ENCODE measurements at places on chromosomes 12 and 14.
A peak's percentile ranks its signal among the peaks of the same experiment; 100 is the strongest.

GRCh38 chr12:10372559-10372958 lies 17.3 kb downstream of the KLRK1 start:
- no peak for DNase-seq

DNA sequence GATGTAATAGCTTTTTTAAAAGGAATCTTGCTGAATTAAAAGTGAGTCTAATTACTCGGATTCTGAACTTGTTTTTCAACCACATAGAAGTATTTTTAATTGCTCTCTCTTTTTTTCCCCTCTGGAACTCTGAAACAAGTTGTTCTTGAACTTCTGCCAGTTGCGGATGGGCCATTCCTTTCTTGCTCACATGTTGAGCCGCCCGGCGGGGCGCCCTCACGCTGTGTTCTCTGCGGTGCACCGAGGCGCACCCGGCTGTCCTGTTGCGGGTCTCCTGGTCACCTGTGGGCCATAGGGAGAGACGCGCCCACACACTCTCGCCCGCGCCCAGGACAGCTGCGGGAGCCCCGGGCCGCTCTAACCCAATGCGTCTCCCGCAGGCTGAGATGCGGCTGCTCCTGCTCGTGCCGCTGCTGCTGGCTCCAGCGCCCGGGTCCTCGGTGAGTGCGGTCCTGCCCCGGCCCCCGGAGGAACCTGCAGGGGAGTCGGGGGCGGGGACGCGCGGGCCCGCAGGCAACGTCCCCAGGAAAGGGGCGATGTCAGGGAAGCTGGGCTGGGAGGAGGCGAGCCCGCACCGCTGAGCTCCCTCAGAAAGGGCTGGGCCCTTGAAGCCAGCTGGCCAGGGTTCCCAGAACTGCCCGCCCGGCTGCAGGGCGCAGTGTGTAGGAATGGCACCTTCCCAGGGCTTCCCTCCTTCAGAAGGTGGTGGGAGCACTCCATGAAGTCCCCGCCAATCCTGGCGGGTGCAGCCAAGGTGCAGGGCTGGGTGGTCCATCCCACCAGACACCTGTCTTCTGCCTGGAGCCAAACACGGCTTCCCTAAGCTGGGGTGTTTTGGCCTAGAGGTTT lies 2.3 kb downstream of the PAPLN start:
- peak; percentile 64 for DNase-seq

DNA sequence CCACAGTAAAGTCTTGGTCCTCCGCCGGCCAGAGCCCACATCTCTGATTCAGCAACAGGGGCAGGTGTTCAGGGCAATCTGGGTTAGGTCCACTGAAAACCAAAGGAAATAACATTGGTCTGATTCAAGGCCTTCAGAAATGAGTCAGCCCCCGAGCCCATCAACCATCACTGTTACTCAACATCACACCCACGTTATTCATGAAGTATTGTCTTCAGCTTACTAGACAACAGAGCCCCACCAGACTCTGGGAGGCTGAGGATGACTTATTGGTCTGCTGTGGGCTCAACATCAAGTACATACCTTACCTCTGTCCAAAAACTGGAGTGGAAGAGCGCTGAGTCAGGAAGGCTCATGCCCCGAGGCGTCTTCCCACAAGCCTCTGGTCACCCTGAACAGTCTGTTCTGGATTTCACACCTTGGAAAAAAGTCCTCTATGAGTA lies 97.5 kb downstream of the ZFP36L1 start:
- DNase-seq: no peak

DNA sequence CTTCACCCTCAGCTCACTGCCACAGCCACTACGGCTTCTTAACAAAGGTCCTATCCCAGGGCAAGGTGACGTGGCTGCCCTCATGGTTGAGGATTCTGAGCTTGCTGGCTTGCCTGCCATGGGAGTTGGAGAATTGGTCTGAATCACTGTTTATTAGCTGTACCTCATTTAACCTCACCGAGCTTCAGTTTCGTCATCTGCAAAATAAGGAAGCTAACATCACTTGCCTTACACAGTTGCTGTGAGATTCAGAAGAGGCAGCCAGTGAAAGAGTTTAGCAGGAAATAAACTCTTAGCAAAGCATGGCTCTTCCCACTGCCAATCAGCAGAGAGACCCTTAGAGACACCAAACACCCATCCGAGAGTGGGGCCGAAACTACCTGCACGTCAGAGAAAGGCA lies 90.1 kb upstream of the KCNA1 start:
- peak; percentile 45 for DNase-seq

DNA sequence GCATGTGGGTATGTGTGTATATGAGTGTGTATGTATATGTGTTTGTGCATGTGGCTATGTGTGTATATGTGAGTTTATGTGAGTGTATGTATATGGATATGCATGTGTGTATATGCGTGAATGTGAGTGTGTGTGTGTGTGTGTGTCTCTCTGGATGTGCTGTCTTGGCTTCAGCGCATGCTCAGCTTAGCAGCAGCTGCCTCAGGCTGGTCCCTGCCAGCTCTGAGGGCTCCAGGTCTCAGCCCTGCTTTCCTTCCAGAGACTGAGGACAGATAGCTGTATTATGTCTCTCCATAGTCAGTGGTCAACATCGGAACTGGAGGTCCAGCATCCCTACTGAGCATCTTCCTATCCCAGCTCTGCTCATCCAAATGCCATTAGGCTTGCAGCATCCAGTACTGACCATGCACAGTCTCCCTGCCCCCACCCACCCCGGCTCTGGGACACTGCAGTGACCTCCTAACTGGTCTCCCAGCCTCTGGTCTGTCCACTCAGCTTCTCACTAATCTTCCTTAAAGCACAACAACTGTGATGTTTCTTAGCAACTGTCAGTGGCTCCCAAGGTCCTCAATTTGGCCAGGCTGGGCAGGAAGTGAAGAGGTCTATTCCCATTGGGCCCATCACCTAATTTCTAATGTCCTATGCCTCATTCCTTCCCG lies 22.8 kb downstream of the FAIM2 start:
- peak; percentile 64 for DNase-seq

DNA sequence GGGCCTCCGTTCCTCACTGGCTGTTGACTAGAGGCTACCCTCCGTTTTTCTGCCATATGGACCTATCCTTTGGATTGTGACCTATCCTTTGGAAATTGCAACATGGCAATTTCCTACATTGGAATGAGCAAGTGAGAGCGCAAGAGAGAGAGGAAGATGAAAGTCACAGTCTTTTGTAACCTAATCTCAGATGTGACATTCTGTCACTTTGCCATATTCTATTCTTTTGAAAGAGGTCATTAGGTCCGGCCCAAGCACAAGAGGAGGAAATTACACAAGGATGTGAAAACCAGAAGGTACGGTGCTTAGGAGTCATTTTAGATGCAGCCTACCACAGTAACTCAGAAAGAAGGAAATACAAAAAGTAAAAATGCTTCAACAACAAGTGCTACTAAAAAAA lies 47.3 kb upstream of the SRP54 start:
- peak; percentile 16 for DNase-seq

GRCh38 chr12:114992443-114992842 lies 308.5 kb upstream of the TBX3 start:
- DNase-seq: no peak

DNA sequence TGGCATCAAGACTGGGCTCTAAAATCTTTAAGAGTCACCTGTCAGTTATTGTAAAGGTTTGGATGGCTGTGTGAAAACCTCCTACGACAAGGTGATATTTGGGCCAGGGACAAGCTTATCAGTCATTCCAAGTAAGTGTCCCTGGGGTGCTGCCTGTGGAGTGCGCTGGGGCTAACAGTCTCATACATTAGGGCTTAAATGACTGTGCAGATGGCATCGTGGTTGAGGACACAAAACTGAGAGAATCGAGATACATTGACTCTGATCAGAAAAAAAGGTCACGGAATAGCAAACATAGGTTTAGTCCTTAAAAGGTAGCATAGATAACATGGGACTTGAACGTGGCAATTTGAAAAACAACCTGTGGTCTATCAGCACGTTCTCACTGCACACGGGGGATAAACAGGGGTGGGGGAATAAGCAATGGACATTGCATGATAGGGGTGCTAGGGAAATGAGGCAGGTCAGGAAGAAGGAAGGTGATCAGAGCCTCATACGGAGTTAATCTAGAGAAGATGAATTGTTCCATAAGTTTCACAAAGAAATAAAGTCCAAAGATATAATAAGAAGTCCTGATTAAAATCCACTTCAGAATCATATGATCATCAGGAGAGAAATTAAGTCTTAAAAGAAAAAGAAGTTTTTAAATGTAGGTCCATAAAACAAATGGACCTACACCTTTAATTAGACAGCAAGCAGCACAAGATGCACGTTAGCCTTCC lies 100.3 kb downstream of the DAD1 start:
- no peak for DNase-seq

- peak; percentile 85 for DNase-seq
These were observed 5.5 kb downstream of the BCL11B start for GRCh38 chr14:99266181-99267178.

DNA sequence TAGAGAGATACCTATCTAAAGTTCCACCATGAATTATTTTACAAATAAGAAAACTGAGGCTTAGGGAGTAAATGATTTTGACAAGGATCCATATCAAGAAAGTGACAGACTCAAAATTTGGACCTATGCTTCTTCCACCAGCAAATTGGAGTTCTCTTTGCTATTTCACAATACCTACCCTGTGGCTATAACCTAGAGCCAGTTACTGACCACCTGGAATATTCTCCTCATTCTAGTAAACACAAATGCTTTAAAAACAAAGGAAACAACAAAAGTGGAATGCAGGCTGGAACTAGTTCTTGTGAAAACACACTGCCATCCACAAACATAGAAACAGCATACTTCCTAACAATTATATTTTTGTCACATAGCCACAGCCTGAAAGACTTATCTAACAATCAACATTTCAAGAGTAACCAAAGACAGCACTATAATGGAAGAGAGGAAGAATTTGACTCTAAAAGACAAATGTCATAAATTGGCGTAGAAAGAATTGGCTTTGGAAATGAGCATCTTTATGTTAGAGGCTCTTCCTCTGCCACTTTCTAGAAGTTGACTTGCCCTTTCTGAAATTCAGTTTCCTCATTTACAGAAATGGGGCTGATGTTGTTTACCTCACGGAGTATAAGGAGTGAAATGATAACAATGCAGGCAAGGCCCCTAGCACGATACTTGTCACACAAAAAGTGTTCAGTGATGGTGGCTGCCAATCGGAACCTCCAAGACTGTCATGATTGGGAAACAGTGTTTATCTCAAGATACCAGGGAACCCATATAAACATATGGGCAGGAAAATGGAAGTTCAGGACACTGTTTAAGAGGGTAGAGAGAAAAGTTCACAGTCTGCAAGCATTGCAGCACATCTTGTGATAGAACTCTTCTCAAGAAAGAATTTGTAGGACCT lies 138.6 kb upstream of the LGR5 start:
- DNase-seq: no peak

- DNase-seq: peak; percentile 13
These were observed 145.8 kb downstream of the MIPOL1 start for GRCh38 chr14:37343307-37344094.

DNA sequence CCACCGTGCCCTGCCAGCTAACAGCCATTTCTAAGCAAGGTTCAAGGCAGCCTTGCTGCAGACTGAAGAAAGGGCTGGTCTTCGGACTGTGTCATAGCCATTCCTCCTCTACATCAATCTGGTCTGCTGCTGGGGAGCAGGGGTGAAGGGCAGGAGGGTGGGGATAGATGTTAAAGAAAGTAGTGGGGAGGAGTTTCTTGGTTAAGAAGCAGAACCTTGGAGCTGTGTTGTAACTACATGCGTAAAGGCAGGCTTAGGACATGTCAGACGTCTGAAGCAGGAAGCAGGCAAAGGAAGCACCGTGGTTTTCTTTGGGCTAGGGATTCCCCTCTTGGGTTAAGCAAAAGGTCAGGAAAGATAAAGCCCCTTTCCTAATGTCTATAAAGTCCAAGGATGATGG lies 18.1 kb upstream of the NEK9 start:
- DNase-seq: peak; percentile 61

GRCh38 chr12:92059960-92060359 lies 85.7 kb downstream of the BTG1 start:
- peak; percentile 47 for DNase-seq

DNA sequence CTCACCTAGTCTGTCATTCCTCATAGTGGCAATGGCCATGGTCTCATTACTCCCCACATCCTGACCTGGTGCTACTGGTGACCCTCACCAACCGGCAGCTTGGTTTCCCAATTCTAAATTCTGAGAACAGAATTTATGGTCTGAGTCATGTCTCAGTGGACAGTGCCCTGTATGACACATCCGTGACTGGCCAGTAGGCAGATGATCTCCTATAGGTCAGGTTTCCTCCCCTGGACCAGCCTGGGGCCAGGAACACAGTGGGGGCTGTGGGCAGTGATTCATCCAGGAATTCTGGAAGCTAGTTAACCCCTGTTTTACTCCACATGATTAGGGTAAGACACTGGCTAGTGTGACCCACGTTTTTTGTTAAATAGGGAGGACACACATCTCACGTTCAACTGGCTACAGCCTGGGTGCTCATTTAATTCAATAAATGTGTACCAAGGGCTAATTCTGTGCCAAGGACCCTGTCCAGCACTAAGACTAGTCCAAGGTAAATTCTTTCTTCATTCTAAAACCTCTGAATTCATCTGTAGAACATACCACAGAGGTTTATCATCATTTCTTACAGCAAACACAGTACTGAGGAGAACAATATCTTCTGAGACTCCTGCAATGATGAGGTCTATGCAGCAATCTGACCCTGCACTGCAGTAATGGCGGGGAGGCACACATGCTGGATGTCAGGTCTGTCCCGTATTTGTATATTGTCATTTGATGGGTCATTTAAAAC lies 249.6 kb upstream of the TBX3 start:
- DNase-seq: no peak

- DNase-seq: peak; percentile 14
These were observed 9.4 kb downstream of the STX2 start for GRCh38 chr12:130829391-130830245.

- no peak for DNase-seq
These were observed 41.6 kb downstream of the NT5DC3 start for GRCh38 chr12:103799504-103799856.

DNA sequence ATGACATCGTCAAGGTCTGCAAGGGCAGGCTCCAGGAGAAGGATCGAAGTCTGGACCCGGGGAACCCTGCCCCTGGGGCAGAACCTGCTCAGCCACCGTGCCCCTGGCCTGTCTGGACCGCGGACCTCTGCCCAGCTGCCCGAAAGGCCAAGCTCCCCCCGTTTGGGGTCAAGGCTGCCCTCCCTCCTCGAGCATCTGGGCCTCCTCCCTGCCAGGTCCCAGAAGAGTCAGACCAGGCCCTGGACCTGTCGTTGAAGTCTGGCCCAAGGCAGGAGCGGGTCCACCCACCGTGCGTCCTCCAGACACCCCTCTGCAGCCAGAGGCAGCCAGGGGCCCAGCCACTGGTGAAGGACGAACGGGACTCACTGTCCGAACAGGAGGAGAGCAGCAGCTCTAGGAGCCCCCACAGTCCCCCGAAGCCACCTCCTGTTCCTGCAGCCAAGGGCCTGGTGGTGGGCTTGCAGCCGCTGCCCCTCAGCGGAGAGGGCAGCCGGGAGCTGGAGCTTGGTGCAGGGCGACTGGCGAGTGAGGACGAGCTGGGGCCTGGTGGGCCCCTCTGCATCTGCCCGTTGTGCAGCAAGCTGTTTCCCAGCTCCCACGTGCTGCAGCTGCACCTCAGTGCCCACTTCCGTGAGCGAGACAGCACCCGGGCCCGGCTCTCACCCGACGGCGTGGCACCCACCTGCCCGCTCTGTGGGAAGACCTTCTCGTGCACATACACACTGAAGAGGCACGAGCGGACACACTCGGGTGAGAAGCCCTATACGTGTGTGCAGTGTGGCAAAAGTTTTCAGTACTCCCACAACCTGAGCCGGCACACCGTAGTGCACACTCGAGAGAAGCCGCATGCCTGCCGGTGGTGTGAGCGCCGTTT lies 856 bp downstream of the ZBTB42 start:
- DNase-seq: no peak

Data from muscle of leg (tissue), 16 donors.